CD4-positive, alpha-beta T cell treated with Interleukin-21 for 1 hour (primary cell): ENCODE measurements at places on chromosomes 5 and 9.

DNA sequence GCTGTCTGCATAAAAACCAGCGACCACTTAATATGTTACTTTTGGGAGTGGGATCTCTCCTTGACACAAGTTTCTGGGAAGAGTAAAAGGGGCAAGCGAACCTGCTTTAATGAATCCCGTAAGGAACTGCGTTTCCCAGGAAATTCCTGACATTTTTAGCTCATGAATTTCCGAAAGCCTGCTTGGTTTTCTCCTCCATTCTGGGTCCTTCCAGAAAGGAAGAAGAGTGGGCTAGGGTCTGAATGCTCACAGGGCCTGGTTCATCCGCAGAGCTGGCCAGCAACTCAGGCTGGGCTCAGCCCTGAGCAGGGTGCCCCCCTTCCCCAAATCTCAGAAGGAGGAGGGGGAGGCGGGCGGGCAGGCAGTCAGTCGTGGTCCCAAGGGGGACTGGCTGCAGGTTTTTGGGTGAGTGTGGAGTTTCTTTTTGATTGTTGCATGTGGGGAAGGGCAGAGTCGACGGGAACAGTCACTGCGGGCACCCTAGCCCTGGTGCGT is 1.2 kb upstream of the PURA start:
- DNase-seq, result no peak

DNA sequence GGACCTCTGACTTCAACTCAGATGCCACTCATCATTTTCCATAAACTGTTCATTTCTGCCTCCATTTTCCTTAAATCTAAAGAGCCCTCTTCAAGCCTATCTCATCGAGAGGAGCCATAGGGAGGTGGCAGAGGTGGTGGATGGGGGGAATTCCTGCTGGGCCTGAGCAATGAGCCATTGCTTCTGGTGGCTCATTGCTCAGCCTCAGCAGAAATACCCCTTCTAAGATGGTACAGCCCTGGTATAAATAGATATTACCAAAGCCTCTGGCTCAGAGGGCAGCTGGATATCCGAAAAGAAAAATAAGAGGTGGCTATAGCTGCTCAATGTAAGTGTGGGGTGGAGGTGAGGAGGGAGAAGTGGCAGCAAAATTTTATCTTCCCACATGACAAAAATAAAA is 313.5 kb downstream of the CAAP1 start:
- DNase-seq, result no peak

DNA sequence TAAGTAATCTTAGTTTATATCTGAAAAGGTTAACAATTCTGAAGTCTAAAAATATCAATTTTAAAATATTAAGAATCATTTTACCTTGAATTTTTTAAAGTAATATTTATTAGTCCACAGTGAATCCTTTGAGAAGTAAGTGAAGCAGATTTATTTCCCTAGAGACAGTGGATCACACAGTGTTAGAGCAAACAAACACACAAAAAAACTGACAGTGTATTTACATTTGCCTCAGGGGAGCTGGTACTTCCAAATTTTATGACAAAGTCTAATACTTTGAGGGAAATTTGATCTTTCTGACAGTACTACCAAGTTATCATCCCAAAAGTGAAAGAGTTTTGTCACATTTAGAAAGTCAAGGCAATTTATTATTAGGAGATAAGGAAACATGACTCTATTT is 1750.6 kb upstream of the CDH9 start:
- DNase-seq, result no peak

DNA sequence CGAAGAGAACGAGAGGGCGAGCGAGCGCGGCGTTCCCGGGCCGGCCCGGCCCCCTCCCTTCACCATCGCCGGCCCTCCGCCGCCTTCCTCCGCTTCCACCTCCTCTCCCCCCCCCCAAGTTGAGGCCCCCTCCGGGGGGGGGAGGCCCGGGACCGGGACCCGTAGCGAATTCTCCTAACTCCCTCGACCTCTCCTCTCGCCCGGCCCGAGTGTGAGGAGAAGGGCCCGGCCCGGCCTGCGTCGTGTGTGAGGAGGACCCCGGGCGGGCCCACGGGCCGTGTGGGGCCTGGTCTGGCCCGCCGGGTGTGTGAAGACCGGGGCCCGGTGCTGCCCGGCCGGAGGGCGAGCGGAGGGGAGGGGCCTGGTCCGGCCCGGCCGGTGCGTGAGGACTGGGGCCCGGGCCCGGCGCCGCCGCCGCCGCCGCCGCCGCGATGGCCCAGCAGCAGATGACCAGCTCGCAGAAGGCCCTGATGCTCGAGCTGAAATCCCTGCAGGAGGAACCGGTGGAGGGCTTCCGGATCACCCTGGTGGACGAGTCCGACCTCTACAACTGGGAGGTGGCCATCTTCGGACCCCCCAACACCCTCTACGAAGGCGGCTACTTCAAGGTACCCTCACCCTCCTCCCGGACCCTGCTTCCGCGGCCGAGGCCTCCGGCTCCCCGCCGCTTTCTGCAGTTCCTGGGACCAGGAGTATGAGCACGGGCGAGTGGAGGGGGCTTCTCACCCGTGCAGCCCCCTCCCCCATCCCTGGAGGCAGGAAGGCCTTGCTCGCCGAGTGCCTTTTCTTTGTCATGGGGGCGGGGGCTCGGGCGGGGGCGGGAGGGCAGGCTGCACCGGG is 587 bp downstream of the UBE2R2 start:
- DNase-seq, result peak; percentile 52

- no peak for DNase-seq
Measured at GRCh38 chr5:945691-946551, 53.2 kb downstream of the TRIP13 start.

DNA sequence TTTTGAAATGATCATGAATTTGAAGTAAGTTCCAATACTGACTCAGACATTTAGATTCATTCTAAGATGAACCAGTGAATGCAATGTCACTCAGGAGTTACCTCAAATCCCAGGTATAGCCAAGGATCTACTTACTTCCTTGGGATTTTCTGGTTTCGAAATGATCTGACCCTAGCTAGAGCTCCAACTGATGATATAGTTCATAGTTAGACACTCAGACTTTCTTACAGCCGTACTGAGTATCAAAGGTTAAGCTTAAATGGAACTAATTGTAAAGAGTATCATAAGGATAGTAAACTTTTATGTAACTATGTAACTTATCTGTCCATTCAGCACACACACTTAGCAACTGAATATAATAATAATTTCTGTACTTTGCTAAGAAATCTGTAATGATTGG is 84.0 kb upstream of the FSD1L start:
- DNase-seq, result no peak

GRCh38 chr5:180343831-180344695 is 9.1 kb downstream of the GFPT2 start:
- DNase-seq, result no peak

DNA sequence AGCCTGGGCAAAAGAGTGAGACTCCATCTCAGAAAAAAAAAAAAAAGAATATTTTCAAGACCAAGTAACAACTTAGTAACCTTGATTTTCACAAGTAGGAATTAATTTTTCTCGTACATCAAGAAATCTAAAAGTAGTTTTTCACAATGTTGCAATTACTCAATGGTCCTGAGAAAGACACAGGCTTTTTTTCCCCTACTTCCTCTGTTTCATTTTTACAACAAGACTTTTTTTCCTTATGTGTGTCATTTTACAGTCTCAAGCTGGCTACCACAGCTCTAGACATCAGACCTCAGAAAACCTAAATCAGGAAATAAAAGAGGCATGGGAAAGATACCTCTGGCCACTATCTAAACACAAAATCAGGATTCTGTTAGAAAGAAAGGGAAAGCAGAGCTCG is 45.9 kb downstream of the WDR36 start:
- no peak for DNase-seq

DNA sequence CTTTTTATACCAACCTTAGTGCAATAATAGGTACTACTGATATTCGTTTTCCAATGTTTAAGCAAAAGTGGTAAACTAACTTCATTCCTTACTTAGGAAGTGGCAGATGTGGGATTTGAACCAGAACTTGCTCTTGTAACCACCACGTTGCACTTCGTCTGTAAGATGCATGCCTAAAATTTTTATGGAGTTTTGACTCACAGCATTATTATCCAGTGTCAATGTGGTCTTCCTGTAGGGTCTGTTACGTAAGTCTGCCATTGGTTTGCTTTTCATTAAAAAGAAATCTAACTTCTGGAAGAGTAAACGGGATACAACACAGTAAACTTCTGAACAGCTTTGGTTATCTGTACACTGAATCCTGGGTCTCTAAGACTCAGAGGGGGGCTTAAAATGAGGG is 521.0 kb upstream of the WWC1 start:
- DNase-seq, result no peak

GRCh38 chr9:127049044-127049443 is 73.4 kb downstream of the ANGPTL2 start:
- DNase-seq, result peak; percentile 34

- DNase-seq, result no peak
Measured at GRCh38 chr9:3435732-3436131, 90.1 kb downstream of the RFX3 start.

- no peak for DNase-seq
Measured at GRCh38 chr5:156456857-156457256, 129.9 kb downstream of the SGCD start.

DNA sequence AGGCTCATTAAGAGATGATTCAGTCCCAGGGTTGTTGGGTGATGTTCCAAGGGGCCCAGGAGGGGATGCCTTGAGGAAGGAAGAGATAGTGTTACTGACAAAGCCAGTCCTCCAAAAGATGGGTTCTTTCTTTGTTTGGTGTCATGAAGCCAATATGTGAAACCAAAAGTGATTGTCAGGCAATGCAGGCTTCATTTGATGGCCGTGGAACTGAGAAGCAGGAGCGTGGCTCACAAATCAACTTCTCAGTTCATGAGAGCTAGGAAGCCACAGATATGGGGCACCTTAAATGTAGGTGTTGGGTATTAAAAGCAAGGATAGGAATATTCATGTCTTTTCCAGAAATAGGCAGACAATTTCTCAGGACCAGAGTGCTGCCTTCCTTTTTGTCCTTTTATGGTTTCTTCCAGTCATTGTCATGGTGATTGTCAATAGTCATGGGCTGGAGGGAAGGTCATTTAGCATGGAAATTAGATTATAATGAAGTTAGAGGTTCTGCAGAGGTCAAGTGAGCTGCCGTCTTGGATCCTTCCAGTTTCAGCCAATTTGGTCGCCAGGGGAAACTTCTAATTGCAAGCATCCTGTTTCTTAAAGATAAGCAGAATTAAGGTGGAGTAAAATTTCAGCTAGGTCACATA is 393.0 kb downstream of the NTRK2 start:
- no peak for DNase-seq

DNA sequence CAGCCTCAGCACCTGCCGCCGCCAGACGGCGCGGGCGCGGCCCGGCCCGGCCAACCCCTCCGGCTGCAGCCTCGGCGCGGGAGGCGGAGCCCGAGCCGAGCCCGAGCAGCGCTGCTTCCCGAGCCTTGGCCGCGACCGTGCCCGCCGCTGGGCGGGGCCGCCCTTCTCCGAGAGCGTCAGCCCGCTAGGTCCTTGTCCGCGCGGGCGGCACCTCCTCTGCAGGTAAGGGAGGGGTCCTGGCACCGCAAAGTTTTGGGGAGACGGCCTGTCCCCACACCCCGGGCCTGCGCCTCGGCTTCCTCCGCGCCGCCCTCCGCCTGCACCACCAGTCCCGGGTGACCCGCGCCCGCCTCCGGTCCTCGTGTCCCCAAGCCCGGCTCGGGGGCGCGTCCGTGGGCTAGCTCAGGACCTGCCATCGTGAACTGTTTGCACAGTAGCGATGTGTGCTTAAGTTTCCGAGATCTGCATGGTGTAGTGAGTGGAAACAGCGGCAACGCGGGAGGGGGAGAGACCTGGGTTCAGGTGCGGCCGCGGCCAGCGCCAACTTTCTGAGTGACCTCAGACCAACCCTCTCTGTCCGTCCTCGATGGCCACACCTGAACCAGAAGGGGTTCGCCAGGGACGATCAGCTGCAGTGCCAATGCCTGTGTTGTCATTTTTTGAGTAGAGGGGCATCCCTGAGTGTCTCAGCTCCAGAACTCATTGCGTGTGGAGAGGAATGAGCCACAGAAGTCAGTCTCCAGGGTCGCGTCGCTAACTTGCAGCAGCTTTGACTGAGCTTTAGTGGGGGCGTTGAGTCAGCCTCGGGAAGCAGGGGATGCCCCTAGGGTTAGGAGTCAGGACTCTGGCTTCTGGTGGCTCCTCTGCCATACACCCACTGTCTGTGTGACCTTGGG is at the start of gene FRMPD1:
TSS of gene FRMPD1 (plus strand) at position 82 of the 896 bp plus-strand sequence. CDS start 41,688 bp downstream, outside the sequence.
- peak; percentile 51 for DNase-seq

DNA sequence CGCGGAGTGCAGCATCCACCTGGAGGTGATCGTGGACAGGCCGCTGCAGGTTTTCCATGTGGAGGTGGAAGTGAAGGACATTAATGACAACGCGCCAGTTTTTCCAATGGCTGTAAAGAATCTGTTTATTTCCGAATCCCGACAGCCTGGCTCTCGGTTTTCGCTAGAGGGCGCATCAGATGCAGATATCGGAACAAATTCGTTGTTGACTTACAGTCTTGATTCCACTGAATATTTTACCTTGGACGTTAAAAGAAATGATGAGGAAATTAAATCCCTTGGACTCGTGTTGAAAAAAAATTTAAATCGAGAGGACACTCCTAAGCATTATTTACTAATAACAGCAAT is 611 bp downstream of the PCDHA3 start:
- no peak for DNase-seq

DNA sequence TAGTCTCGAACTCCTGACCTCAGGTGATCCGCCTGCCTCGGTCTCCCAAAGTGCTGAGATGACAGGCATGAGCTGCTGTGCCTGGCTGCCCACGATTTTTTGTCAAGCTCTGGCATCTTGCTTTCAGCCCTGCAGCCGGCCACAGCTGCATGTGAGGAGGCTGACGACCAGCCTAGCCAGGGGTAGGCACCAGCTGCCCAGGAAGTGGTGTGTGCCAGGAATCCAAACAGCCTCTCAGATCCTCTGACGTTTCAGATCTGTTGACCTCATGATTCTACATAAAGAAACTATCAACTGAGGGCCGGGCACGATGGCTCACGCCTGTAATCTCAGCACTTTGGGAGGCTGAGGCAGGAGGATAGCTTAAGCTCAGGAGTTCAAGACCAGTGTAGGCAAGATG is 19.0 kb downstream of the DYNC2I2 start:
- no peak for DNase-seq

- no peak for DNase-seq
Measured at GRCh38 chr5:109927639-109928038, 237.9 kb downstream of the MAN2A1 start.

DNA sequence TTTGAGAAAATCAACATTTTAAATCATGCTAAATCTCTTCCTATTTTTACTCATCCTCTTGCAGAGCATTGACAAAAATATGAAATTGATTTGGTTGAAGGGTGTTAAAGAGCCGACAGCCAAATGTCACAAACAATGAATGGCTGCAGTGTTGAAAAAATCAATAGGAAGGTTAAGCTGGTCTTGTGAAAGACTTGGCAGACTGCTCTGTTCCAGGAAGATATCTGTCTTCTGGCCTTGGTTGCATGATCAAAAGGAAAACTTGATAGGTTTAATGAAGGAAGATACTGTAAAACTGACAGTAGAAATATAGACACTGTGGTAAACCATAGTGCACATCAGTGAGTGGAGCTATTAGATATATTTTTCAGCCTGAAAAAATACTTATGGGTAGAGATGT is 103.6 kb downstream of the PBX3 start:
- no peak for DNase-seq

DNA sequence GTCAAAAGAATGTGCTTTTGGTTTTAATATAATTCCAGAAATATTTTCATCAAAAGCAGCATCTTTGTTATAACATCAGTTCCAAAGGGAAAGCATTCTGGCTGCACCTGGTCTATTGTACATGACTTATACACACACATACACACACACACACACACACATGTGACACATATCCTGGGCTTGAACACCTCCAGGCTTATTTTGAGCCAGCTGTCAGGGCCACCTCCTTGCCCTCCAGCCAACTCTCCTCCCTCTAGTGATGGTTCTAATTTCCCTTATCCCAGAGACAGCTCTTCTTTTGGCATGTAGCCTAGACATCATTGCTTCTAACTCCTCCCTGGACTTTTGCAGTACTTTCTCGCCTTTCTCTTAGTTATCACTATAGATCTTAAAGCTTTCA is 115.0 kb downstream of the PIK3R1 start:
- no peak for DNase-seq
